ENCODE measurements at places on chromosomes 2 and 18. TPM values are rescaled to one million over a fixed set of nuclear protein-coding genes. Genes with fewer than 3 reads are reported as not detected.

- DNase-seq = no peak
These were observed 197.9 kb upstream of the ACVR2A start for GRCh38 chr2:147646818-147647468.

- no peak for DNase-seq
These were observed 53.9 kb downstream of the PHLPP1 start for GRCh38 chr18:62769216-62769615.

DNA sequence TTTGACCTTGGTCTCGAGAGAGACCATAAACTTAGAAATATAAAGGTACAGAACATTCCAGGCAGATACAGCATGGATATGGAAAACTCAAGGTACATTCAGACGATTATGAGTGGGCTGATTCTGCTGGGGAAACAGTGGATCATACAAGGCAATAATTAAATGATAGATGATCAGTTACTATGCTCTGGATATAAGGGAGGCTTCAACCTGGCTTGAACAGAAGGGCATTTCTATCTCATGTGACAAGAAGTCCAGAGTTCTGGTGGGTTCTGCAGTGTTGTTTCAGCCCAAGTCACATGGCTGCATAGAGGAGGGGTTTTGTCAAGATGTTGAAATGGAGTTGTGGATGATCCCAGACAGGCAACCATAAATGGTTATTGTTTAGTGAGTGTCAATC, 23.5 kb downstream of the MYO5B start:
- DNase-seq = no peak

GRCh38 chr2:230781130-230781797, 68.6 kb downstream of the CAB39 start:
- peak; percentile 32 for DNase-seq

DNA sequence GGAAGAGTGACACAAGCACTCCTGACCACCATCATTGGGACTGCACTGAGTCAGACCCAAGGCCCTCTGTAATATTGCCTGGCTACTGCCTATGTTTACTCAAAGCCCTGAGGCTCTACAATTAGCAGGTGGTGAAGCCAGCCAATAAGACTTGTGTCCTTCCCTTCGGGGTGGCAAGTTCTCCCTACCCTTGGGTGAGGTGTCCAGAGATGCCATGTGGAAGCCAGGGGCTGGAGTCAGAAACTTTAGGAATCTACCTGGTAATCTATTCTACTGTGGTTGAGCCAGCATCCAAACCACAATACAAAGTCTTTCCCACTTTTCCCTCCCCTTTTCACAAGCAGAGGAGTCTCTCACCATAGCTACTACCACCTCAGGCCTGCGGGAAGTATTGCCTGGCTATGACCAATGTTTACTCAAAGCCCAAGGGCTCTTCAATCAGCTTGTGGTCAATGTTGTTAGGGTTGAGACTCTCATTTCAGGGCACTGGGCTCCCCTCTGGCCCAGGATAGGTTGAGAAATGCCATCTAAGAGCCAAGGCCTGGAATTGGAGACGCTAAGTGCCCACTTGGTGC, 17.6 kb downstream of the DHRS9 start:
- DNase-seq = no peak

HAUS1 gene
- polyA plus RNA-seq = 46.4 TPM
